ENCODE measurements at places on chromosomes 3 and 15.

GRCh38 chr3:155241579-155241978 lies 51.9 kb downstream of the STRIT1 start:
- DNase-seq = no peak

GRCh38 chr3:196399485-196399945 lies 32.7 kb downstream of the UBXN7 start:
- DNase-seq = no peak

- DNase-seq = no peak
Measured at GRCh38 chr3:137988152-137988551, 21.8 kb upstream of the CLDN18 start.

- DNase-seq = no peak
Measured at GRCh38 chr3:36876181-36876936, 68.5 kb downstream of the TRANK1 start.

GRCh38 chr3:164451072-164451910 lies 627.0 kb downstream of the SI start:
- no peak for DNase-seq

GRCh38 chr3:187186375-187186774 lies 10.9 kb upstream of the RTP1 start:
- DNase-seq = no peak
